ENCODE measurements at places on chromosomes 5 and 9.

DNA sequence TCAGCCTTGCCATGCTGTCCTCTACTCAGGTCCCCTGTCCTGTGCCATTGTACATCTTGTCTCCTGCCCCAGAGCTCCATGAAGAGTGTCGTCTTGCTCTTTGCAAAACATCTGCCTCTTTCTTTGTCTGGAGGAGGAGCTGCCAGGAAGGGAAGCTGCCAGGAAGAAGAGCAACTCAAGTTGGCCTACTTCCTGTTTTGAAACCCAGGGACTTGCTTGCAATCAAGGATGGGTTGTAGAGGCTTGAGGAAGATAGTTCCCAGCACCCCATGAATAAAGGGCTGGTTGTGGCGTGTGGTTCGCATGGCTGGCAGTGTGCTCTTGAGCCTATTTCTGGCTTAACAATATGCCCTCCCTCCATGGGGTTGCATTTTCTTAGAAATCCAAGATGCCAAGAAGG, 53.0 kb upstream of the CPEB4 start:
- DNase-seq: no peak

DNA sequence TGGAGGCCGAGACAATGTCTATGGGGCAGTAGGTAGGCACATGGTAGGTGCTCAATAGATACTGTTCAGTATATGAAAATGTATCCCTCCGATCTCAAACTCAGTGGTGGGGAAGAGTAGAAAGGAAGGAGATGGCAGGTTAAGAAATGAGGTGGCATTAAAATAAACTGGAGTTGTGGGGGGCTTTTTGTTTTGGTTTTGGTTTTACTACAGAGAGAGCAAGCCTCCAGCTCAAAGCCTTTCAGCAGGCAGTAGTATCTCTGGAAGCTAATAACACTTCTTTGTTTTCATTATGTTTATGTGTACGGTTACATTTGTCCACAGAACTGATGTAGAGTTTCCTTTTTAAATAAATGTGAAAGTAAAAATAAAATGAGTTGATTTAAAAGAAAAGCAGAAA, 8.6 kb downstream of the MFAP3 start:
- no peak for DNase-seq

- no peak for DNase-seq
Measured at GRCh38 chr9:131396626-131397025, 2.7 kb downstream of the PRRC2B start.

GRCh38 chr5:175889910-175890684, 18.7 kb downstream of the CPLX2 start:
- DNase-seq: no peak

- peak; percentile 75 for DNase-seq
Measured at GRCh38 chr9:129610473-129611306, 10.2 kb downstream of the C9orf50 start.

GRCh38 chr5:111584651-111585050, 72.3 kb upstream of the STARD4 start:
- no peak for DNase-seq

DNA sequence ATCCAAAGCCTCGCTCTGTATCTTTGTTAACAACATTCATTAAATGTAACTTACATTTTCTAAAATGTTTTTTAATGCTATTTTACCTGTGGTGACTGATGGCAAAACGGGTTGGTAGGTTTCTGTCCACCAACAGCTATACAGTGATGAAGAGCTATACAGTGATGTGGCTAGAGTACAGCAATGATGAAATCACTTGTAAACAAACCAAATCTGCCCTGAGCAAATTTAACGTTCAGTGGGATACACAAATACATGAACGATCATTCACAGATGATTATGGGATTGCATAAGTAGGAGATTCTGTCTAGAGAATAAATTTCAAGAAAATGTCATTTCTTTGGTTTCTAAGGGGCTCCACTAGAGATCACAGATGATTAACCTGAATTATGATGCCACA, 132.7 kb downstream of the MPDZ start:
- DNase-seq: no peak

GRCh38 chr9:35350827-35351549, 138.9 kb upstream of the RUSC2 start:
- DNase-seq: no peak

- DNase-seq: no peak
Measured at GRCh38 chr9:79779901-79780300, 208.1 kb downstream of the TLE4 start.

DNA sequence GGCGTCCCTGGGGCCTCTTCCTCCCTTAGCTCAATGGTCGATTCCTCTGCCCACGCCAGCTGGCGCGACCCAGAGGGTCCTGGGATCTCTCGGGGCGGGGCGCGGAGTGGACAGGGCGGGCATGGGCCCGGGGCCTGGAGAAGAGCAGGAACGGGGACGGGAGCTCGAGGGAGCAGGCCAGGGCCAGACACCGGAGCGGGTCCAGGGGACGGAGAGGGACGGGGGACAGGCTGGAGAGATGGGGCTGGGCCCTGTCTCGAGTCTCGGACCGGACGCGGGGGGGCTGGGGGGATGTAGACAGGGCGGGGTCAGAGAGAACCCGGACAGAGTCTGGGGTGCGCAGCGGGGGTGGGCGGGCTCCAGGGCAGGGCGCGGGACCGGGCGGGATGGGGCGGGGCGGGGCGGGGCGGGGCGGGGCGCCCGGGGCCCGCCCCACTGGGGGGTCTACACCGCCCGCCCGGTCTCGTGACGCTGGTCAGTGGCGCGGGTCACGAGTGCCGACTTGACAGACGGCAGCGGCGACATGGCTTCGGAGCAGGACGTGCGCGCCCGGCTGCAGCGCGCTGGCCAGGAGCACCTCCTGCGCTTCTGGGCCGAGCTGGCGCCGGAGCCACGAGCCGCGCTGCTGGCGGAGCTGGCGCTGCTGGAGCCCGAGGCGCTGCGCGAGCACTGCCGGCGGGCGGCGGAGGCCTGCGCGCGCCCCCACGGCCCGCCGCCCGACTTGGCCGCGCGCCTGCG, at the start of gene UAP1L1:
Gene UAP1L1 (plus strand): TSS at position 508 of the 738 bp plus-strand sequence. CDS start 16 bp downstream, at position 524.
- DNase-seq: peak; percentile 45

DNA sequence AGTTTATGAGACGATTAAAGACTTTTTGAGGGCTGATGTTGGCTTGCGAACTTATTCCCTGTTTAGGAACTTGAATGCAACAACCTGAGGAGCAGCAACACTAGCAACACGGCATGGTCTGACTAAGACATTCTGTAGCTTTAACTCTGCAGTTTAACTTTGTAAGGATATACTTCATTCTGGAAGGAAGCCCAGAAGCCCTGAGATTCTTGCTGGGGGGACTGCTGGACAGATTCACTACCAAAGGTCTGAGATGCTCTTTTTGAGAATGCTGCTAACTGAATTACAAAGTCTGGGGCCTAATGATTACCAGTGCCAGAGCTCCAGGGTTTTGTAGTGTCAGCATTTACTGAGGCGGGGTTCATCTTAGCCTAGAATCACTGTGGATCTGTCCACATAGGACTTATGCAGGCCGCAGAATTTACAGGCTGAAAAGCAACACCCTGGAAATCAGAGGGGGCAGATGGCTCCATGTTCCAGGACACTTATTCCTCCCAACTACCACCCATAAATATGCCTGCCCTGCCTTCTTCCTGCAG, 537.1 kb upstream of the CDH18 start:
- no peak for DNase-seq

DNA sequence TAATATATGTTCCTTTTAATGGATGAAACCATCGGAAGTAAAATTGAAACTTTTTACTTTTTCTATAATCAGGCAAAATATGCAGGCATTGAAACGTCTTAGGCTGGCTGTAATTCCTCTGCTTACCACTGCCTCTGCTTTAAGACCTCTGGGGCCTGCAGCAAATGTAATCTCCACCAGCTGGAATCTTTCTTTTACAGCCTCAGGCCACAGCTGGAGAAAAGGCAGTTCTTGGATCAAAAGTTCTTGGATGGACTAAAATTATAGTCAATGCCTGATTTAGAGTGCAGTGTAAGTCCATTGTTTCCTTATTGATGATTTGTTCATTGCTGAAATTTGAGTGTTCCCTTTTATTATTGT, 396.7 kb downstream of the KCTD16 start:
- no peak for DNase-seq

DNA sequence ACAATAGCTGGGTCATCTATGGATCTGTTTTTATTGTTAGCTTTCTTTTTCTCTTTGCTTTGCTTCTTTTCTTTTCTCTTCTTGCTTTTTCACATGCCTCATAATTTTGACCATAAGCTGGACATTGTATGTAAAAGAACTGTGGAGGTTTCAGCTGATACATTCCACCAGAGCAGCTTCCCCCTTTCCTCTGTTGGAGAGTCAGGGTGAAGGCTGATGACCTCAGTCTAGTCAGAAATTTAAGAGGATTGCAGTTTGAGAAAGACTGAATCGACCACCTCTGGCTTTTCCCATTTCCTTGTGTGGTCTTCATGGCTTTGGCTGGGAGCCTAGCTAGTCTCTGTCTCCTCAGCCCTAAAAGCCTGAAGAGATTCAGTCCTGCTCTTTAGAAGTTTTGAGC, 42.0 kb downstream of the KCNIP1 start:
- no peak for DNase-seq

GRCh38 chr5:172908662-172909061, 50.6 kb upstream of the RPL26L1 start:
- DNase-seq: no peak

GRCh38 chr5:173913686-173914321, 25.7 kb downstream of the CPEB4 start:
- no peak for DNase-seq

DNA sequence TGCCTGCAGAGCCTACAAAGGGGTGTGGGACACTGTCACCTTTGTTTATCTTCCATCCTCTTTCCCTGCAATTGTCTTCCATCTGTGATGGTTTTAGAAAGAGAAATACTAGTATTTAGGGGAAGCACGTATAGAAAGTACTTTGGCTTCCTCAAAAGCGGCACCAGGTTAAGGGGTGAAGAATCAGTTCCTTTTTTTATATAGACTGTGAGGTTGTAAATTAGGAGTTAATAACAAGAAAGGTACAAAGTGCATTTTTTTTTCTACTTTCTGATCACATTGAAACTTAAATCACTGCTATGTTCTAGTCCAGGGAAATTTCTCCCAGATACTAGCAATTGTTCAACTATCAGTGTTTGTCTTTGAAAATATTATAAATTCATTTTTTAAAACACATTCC, 219.3 kb downstream of the CEMIP2 start:
- no peak for DNase-seq

DNA sequence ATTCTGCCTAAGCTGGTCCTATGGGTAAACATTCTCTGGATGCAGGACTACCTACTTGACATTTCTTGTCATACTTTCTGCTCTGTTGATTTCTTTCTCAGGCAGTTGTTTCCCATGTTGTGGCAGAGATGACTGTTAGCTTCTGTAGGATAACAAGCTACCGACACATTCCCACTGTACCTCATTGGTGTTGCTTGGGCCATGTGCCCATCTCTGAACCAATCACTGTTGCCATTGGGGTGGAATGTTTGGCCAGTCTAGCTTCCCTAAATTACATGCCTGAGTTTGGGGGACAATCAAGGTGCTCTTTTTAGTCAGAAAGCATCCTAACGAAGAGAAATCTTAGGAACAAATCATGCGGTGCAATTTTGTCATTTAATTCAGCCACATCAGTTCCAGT, 212.0 kb downstream of the KDM4C start:
- DNase-seq: no peak

DNA sequence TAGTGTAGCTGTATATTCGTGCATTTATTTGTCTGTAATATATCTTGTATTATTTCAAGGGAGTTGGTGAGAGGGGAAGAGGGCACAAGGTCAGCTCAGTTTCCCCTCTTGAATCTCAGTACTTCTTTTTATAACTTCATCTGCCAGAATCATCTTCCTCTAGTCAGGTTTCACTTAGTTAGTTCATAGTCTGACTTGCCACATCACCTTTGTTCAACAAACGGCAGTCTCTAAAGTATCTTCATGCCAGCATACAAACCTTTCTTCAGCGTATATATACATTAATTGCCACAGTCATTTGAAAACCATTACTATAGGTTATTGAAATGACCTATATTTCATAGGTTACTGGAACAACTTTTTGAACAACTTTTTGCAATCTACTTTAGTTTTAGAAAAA, 1.6 kb downstream of the ECM2 start:
- DNase-seq: no peak

GRCh38 chr5:131983244-131983771, 28.1 kb downstream of the ACSL6 start:
- DNase-seq: no peak

DNA sequence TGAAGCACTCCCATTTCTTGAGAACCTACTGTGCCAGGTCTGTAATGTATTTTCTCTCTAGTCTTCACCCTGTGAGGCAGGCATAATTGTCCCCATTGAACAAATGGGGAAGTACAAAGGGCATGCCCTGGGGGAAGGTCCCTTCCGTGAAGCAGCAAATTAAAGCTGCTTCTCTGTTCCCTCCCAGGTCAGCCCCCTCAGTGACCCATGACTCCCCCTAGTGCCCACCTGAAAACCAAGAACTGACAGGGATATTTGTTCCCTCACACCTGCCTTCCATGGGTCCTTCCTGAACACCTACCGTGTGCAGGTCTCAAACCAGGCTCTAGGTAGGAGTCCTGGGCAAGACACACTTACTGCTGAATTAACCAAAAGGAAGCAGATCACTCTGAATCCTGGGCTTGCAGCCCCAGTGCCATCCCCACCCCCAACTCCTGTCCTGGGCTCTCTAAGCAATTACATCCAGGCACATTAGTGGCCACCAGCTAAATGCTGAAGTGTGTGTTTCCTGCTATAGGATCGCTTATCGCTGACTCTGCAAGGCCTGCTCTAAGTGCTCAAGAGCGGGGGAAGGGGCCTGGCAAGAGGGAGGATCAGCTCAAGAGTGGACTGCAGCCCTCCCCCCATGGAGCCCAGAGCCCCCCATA, 254.8 kb downstream of the CDK5RAP2 start:
- DNase-seq: no peak

- no peak for DNase-seq
Measured at GRCh38 chr9:27347889-27348288, 50.9 kb upstream of the EQTN start.

DNA sequence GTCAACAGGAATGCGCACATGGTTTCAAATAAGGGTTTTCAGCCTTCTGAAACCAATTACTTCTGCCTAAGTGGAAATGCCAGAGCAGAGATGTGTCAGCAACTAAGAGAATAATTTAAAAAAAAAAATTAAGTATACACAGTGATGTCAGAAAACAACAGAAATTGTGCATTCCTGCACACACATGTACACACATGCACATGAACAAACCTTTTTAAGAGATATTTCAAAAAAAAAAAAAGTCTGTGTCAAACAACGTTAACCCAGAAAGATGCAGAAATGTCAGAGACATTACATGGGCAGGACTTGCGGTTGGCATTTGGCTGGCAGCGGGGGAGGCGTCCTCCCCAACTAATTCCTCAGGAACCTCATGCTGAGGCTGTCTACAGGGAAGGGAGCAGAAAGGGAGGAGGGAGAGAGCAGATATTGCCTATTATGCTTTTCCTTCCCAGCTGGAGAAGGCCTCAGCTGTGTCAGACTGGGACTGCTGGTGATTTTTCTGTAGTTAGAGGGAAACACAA, 536.9 kb upstream of the WWC1 start:
- DNase-seq: no peak

DNA sequence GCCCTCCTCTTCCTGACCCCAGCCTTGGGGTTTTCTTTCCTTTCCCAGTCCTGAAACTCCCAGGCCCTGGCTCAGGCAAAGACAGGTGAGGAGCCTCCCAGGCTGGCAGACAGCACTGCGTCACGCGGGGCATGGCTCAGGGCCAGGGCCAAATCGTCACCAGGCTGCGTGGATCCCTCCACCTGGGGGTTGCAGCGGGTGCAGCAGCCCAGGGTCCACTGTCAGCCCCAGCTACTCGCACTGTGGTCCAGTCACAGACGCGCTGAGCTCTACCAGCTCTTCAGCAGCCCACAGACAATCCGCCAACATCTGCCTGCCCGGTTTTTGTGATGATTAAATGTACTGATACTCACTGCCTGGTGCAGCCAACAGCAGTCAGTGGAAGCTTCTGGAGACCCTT, 12.1 kb downstream of the FAM78A start:
- no peak for DNase-seq

GRCh38 chr9:18422296-18423036, 51.5 kb upstream of the ADAMTSL1 start:
- no peak for DNase-seq
